ENCODE measurements at places on chromosomes 3 and 15.
A peak's percentile ranks its signal among the peaks of the same experiment; 100 is the strongest.

- peak; percentile 95 for DNase-seq
These were observed 45.5 kb downstream of the CBLB start for GRCh38 chr3:105823149-105823867.

- DNase-seq, result peak; percentile 84
These were observed 74.7 kb downstream of the MAGI1 start for GRCh38 chr3:65963787-65964677.

DNA sequence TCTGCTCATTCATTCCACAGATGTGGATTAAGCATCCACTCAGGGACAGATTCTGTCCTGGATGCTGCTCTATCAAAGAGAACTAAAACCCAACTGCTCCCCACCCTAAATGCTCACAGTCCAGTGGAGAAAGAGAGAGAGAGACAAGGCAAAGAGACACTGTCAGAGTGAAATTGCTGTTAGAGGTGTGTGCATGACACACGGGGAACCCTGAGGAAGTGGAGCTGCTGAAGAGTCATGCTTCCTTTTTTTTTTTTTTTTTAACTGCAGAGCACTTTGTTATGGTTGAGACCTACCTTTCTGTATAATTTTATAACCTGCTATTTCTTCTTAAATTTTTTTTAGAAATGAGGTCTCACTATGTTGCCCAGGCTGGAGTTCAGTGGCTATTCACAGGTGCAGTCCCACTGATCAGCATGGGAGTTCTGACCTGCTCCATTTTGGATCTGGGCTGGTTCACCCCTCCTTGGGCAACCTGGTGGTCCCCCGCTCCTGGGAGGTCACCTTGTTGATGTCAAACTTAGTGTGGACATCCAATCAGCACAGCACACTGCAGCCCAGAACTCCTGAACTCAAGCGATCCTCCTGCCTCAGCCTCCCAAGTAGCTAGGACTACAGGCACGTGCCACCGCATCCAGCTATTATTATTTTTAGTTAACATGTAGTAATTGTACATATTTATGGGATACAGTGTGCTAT lies 18.2 kb upstream of the PSTPIP1 start:
- no peak for DNase-seq

DNA sequence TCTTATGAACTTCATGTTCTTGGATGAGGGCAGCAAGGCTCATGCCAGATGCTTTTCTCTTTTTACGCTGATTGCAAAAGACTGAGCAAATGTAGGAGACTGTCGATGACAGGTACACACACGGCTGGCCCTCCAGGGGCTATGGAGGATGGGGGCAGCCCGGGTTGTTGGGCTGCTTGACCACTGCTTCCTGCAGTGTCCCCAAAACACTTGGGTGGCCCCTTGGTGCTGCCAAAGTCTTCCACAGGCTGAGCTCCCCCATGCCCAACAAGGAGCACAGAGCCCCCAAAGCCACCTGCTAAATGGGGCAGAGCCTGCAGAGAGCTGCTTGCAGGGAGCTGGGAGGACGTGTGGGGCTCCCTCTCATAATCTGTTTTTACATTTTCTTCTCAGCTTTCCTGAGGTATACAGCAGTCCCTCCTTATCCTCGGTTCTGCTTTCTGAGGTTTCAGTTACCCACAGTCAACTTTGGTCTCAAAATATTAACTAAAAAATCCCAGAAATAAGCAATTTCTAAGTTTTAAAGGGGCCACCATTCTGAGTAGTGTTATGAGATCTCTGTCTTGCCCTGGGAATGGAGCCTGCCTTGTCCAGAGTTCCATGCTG lies 7.3 kb downstream of the PRR23E start:
- DNase-seq, result no peak

GRCh38 chr3:57423335-57423734 lies 120.8 kb downstream of the DNAH12 start:
- DNase-seq, result no peak

- peak; percentile 86 for DNase-seq
These were observed 31.6 kb upstream of the CLASP2 start for GRCh38 chr3:33749546-33750210.

- DNase-seq, result peak; percentile 79
These were observed 7.1 kb upstream of the TTC14 start for GRCh38 chr3:180594631-180595558.

- DNase-seq, result peak; percentile 32
These were observed 27.0 kb upstream of the ANKDD1A start for GRCh38 chr15:64884679-64885078.

DNA sequence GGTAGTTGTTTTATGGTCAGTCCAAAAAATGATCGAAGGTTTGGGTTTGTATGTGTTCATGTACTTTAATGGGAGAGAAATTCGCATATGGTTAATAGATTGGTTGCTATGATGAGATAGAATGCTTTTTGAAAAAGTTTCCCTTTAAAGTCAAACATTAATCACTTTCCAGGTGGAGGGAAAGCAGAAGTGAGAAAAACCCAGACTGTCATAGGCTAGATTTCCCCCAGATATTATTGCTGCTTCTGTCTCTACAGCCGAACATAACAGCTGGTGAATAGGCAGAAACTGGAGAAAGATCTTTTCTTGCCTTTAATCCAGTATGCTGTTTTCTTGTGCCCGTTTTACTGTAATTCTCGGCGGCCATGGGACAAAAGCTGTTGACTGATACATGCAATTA lies 287.6 kb downstream of the SOX2 start:
- no peak for DNase-seq

DNA sequence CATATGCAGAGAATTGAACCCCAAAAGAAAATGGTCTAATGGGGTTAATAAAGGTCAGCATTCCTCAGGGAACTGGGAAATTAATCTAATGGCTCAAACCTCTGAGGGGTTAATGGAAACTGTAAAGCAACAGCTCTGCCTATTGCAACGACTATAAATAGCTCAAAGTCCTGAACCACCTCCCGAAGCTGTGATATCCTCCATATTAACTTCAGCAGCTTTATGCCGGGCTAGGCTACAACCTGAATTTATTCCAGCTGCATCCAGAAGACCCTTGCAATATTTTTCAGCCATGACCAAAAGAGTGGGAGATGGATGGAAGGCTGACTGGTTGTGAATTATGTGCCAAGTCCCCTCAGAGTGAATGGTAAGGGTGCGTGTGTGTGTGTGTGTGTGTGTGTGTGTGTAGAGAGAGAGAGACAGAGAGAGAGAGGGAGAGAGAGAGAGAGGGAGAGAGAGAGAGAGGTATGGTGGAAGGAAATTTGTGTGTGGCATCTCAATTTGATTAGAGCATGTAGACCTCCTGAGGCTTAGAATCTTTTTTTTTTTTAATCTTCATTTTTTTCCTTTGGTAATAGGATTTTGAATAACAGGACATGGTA lies 109.9 kb downstream of the PDCD6IP start:
- no peak for DNase-seq

- no peak for DNase-seq
These were observed 238.2 kb downstream of the TUSC7 start for GRCh38 chr3:116947809-116948208.

DNA sequence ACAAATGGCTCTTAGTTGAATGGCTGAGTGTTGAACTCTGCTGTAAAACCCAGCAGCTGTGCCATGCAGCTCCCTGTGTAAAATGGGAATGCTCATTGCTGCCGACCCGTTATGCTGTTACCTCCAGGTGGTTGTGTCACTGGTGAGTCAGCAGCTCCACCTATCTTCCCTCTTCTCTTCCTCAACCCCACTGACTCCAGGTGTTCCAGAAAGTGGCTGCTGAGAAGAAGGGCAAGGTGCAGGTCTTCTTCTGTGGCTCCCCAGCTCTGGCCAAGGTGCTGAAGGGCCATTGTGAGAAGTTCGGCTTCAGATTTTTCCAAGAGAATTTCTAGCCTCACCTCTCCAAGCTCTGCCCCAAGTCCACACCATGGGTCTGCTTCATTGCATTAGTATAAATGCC lies 41.9 kb downstream of the NOX5 start:
- DNase-seq, result no peak

GRCh38 chr3:187017511-187018230 lies 87.3 kb downstream of the ST6GAL1 start:
- no peak for DNase-seq

- peak; percentile 55 for DNase-seq
These were observed 53.5 kb upstream of the PRTG start for GRCh38 chr15:55796321-55796965.

DNA sequence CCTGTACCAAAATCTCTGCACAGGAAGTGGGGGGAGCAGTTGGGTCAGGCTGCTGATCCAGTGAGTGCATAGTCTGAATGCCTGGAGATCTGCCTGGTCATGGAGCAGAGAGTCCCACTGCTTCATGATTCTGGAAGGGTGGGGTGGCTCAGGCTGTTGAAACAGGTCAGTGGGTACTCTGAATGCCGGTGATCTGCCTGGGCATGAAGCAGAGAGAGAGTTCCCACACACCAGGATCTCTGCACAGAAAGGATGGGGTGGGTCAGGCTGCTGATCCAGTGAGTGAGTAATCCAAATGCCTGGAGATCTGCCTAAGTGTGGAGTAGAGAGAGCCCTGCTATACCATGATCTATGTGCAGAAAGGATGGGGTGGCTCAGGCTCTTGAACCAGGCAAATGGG lies 16.1 kb upstream of the GCSAM start:
- no peak for DNase-seq

GRCh38 chr3:190261740-190262139 lies 60.5 kb downstream of the CLDN1 start:
- DNase-seq, result no peak

- peak; percentile 8 for DNase-seq
These were observed 96.3 kb upstream of the BCL6 start for GRCh38 chr3:187841560-187841959.

- DNase-seq, result peak; percentile 78
These were observed 20.5 kb downstream of the WDR73 start for GRCh38 chr15:84633311-84634227.

- peak; percentile 86 for DNase-seq
These were observed 494.7 kb upstream of the NECTIN3 start for GRCh38 chr3:110576960-110577359.

- DNase-seq, result no peak
These were observed 201.5 kb downstream of the OSBPL10 start for GRCh38 chr3:31779514-31779913.

DNA sequence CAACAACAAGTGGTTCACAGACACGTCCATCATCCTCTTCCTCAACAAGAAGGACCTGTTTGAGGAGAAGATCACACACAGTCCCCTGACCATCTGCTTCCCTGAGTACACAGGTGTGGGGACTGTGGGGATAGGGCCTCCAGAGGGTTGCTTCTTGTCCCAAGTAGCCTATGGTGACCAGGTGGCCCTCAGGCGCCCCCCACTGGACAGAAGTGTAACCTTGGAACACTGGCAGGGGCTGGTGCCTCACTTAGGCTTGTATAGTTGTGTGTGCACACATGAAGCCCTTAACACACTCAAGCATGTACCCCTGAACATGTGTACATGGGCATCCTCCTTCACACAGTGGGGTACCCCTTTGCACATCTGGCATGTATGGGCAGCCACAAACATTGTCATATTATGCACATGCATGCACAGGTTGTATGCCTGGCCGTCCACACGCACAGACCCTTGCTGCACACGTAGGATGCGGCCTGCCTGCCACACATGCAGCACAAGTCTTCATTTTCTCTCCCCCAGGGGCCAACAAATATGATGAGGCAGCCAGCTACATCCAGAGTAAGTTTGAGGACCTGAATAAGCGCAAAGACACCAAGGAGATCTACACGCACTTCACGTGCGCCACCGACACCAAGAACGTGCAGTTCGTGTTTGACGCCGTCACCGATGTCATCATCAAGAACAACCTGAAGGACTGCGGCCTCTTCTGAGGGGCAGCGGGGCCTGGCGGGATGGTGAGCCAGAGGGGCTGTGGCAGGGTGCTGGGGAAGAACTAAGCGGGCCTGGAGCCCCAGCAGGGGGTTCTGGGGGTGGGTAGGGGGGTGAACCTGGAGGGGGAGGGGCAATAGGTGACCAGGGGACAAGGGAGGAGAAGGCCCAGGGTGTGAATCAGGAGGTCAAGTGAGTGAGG lies 11.7 kb upstream of the SEMA3B start:
- peak; percentile 54 for DNase-seq

DNA sequence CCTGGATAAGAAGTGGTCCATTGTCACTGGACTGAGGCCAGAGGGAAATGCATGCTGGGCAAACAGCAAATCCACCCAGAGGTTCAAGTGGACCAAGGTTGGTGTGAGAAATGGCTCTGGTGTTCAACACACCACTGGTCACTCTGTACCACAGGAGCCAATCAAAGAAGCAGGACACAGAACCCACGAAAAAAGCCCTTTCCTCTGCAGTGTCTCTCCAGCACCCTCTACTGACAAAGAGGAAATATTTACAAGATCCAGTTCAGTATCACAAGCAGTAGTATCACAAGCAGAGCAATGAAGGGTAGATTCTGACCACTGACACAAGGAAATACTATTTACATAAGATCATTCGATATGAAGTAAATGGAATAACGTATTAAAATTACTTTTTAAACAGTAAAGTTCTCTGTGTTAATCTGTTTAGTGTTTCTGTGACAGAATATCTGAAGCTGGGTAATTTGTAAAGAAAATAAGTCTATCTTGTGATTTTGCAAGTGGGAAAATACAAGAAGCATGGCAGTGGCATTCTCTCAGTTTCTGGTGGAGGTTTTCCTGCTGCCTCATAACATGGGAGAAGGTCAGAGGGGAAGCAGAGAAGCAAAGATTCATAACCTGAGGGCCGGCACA lies 390.7 kb downstream of the EFHB start:
- peak; percentile 0 for DNase-seq

- DNase-seq, result no peak
These were observed 32.3 kb downstream of the STOML1 start for GRCh38 chr15:73959801-73960200.

GRCh38 chr3:153927107-153927506 lies 194.1 kb upstream of the ARHGEF26 start:
- DNase-seq, result peak; percentile 75

GRCh38 chr3:3172627-3173026 lies 6.9 kb downstream of the CRBN start:
- DNase-seq, result no peak

GRCh38 chr3:147945968-147946519 lies 536.9 kb downstream of the ZIC1 start:
- peak; percentile 93 for DNase-seq

DNA sequence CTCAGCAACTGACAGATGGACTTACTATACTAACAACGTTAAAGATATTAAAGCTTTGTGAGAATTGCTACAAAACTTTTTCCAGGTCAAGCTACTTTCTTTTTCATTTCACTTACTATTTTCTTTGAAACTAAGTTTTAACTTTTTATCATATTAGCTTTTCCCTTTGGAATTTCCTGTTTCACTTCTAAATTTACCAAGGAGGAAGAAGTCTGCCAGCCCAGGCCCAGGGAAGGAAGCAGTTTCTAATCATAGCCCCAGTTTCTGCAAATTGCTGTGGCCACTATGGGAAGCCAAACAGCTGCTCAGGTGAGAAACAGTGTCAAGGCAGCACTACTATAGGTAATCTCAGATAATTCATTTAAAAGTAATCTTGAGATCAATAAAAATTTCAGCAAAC lies 18.4 kb downstream of the CYFIP1 start:
- DNase-seq, result peak; percentile 59

DNA sequence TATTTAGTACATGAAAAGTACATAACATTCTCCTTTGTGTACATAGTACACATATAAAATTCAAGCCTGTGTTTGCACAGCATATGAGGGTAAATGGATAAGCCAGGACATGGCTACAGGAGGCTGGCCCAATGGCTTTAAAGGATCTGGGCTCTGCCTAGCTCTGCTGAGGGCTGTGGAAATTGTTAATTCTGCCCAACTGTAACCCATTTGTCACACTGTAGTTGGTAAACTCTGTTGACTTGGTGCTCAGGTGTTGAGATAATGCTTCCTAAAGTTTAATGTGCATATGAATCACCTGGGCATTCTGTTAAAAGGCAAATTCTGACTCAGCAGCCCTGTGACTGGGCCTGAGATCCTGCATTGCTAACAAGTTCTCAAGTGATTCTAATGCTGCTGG lies 196.5 kb upstream of the ZPLD1 start:
- DNase-seq, result no peak
